ENCODE measurements at places on chromosomes 5 and 9. TPM values are rescaled to one million over a fixed set of nuclear protein-coding genes. Genes with fewer than 3 reads are reported as not detected.

- no peak for DNase-seq
Measured at GRCh38 chr5:126544087-126544740, 50.8 kb downstream of the ALDH7A1 start.

DNA sequence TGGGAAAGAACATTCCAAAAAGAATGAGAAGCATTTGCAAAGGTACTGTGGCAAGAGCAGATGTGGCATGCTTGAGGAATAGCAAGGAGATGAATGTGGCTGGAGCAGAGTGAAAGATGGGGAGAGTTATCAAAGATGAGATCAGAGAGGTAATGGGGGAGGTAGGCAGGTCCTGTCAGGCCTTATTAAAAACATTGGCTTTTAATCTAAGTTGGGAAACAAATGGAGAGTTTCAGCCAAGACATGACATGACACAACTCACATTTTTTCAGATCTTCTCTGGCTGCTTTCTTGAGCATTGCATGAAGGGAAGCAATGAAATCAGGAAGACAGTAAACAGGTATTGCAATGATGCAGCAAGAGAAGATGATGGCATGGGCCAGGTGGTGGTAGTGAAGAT lies 120.3 kb downstream of the MUSK start:
- no peak for DNase-seq

- DNase-seq, result no peak
Measured at GRCh38 chr5:71977311-71977710, 130.0 kb upstream of the MAP1B start.

DNA sequence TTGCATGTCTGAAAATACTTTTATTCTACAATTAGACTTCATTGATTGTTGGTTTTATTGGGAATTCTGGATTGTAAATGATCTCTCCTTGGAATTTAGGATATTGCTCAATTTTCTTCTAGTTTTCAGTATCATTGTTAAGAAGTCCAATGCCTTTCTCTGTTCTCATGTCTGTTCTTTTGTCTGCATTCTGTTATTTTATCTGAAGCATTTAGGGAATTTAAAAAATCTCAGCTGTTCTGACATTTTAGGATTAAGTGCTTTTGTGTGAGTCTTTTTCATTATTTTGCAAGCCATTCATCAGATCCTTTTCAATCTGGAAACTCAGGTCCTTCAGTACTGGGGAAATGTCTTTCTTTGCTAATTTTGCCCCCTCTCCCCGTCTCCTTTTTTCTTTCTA lies 4.4 kb upstream of the FER start:
- no peak for DNase-seq

Gene ZBED3
- total RNA-seq, result 41.5 TPM

Gene HK3
- total RNA-seq, result 1.8 TPM

GRCh38 chr5:50328193-50328729 lies 112.8 kb downstream of the EMB start:
- no peak for DNase-seq

- no peak for DNase-seq
Measured at GRCh38 chr9:108278341-108278740, 577.4 kb downstream of the ACTL7B start.

- peak; percentile 51 for DNase-seq
Measured at GRCh38 chr5:71932655-71933338, 174.5 kb upstream of the MAP1B start.

Gene CDC23
- total RNA-seq, result 6.6 TPM

- no peak for DNase-seq
Measured at GRCh38 chr5:50564558-50564957, 101.9 kb upstream of the PARP8 start.

DNA sequence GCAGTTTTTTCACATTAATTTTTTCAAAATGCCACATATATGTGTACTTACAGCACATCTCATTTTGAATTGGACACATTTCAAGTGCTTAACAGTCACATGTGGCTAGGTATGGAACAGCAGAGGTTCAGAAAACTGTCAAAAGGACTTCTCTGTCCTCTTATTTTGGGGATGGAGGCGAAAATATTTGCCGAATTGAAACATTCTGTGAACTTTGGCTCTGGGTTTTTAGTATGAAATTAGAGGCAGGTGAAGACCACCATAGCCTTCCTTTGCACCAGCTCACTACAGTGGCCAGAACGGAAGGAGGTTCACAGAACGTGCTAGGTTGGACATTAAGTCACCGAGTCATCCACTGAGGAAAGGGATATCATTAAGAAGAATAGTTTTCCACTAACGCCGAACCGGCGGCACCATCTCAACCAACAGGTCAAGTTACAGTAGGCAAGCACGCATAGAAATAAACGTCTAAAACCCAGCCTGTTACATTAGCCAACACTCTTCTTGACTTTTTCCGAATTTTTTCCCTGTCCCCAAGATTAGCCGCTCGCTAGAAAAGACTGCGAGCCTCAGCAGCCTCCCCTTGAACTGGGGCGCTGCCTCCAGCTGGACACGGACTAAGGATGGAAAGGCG lies 1.8 kb upstream of the TLE4 start:
- DNase-seq, result no peak

Gene GDF9
- total RNA-seq, result 0.26 TPM

DNA sequence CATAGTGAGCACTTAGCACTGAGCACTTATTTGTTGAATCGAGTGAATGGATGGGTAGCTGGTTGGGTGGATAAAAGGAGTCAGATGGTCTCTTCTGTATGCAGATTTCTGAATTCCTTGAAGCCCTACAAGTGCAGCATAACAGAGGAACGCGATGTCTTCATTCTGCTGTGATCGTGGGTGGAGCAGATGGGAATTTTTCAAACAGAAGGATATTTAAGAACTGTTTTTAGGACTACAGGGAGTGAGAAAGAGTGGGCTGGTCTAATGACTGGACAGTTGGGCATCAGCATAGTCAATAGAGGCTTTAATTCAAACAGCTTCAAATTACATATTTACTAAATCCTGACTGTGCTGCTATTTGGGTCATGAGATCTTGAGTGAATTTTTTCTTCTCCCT lies 253.2 kb downstream of the CEMIP2 start:
- no peak for DNase-seq

GRCh38 chr5:77776554-77777206 lies 541 bp upstream of the TBCA start:
- DNase-seq, result no peak

- DNase-seq, result no peak
Measured at GRCh38 chr5:63602971-63603370, 359.3 kb downstream of the HTR1A start.

- peak; percentile 79 for DNase-seq
Measured at GRCh38 chr9:135478829-135479468, 633 bp upstream of the PPP1R26 start.

DNA sequence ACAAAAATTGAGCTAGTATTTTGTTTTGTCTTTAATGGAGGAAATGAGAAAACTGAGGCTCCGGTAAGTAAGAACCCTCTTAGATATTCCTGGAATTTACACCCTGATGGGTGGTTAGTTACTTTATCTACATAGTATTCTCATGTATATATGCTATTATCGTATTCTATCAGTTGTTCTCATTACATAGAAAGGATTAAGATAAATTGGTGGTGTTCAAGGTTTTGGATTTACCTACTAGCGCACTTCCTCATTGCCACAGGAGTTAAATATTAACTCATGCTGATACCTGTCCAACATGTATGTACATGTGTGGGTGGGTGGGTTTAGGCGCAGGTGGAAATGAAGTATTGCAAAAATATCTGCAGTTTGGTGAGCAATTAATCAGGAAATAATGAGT lies 61.1 kb upstream of the IFNE start:
- DNase-seq, result no peak

DNA sequence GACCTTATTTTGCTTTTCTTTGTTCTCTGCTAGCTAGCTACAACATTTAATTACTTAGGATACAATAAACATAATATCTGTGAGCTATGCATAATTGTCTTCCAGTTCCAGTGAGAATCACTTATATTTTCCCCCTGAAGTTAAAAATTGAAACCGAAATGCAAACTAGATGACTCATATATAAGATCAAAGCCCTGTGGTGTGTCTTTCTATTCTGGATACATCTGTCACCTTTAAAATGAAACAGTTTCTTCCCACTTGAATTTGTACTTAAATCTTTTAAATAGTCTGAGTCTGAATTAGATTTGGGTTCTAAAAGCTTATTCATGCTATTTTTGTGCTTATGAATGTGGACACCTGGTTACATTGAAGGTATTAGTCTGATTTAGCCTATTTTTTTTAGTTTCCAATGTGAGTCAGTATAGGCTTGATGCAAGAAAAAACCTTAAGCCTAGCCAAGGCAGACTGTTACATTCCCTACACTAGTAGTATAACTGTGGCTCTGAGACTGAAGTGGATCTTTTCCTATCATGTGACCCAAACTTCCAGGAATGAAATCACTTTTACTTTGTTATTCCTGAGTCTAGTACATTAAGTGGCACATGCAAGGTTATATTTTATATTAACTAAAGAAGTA lies 703.5 kb upstream of the RGMB start:
- DNase-seq, result no peak

Gene SLC34A1
- not detected for total RNA-seq

GRCh38 chr9:87869082-87869481 lies 13.6 kb upstream of the SPATA31E1 start:
- DNase-seq, result no peak

Gene DMRTA1
- total RNA-seq, result 3.3 TPM

GRCh38 chr9:113844466-113844865 lies 31.6 kb upstream of the ZNF618 start:
- no peak for DNase-seq

GRCh38 chr5:128412145-128412930 lies 125.7 kb downstream of the FBN2 start:
- no peak for DNase-seq

DNA sequence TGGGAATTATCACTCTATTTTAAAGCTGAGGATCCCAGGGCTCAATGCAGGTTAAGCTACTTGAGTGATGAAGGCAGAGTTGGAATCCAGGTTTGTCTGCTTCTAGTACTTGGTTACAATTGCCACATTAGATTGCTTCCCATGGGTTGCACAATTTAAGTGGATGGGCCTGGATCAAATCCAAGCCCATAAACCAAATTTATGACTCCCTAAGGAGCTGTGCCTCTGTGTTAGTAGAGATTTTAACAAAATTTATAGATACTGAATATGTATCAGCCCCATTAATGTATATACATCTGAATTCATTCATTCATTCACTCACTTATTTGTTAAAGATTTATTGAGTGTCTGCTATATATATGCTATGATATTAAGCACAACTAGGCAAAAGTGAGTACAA lies 332.3 kb upstream of the KLF9 start:
- DNase-seq, result no peak

GRCh38 chr5:59182760-59183159 lies 599.9 kb downstream of the RAB3C start:
- DNase-seq, result no peak

Gene COL23A1
- total RNA-seq, result not detected

GRCh38 chr5:139262059-139262741 lies 31.3 kb upstream of the MATR3 start:
- DNase-seq, result no peak

Gene C9
- not detected for total RNA-seq

Gene SPINK13
- total RNA-seq, result 2.6 TPM

- DNase-seq, result no peak
Measured at GRCh38 chr5:177198738-177199137, 65.2 kb downstream of the NSD1 start.
